ENCODE measurements at places on chromosomes 16 and 17.
A peak's percentile ranks its signal among the peaks of the same experiment; 100 is the strongest.

- peak; percentile 54 for DNase-seq
These were observed 59.3 kb upstream of the CDH11 start for GRCh38 chr16:65181071-65181561.

GRCh38 chr16:28985211-28986041, 574 bp downstream of the LAT start:
- DNase-seq = no peak

- no peak for DNase-seq
These were observed 206.8 kb downstream of the PHKB start for GRCh38 chr16:47667956-47668355.

GRCh38 chr17:17924857-17925250, 47.3 kb downstream of the TOM1L2 start:
- DNase-seq = no peak

DNA sequence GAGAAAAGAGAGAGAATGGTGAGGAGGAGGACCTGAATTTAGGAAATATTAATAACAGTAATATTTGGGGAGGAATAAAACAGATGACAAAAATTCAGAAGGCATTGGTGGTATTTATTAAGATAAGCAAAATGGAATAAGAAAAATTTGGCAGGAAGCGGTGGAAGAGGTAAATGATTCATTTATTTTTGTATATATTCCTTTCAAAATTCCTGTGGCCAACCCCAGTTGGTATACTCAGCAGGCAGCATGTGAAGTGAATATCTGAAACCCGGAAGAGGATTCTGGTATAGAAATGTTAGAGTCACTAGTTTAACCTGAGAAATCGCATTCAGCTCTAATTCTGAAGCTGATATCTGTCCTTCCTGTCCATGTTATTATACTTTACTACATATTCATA, 792.0 kb downstream of the KCNJ2 start:
- DNase-seq = no peak

DNA sequence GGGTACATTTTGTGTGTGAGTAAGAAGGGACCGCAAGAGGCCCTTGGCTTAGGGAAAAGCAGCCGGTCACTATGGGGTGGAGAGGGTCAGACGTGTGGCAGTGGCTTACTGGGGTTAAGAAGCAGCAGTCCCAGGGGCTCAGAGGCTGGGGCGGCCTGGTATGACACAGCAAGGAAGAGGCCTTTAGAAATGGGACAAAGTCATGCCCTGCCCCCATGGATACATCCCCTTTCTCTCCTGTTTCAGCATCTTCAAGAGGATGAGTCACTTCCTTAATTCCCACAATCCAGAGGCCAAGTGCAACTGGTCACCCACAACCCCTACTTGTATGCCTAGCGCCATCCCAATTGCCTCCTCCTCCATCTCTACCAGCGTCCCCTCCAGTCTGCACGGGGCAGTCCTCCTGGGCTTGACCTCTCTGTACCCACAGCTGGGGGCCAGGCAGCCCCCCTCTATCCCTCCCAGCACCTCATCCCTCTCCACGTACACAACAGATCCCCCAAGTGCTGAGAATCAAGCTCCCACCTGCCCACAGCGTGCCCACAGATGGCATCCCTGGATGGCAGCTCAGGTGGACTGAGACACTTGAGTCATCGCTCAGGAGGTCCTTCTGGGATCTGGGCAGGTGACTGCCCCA, 6.9 kb upstream of the EFTUD2 start:
- DNase-seq = peak; percentile 58

DNA sequence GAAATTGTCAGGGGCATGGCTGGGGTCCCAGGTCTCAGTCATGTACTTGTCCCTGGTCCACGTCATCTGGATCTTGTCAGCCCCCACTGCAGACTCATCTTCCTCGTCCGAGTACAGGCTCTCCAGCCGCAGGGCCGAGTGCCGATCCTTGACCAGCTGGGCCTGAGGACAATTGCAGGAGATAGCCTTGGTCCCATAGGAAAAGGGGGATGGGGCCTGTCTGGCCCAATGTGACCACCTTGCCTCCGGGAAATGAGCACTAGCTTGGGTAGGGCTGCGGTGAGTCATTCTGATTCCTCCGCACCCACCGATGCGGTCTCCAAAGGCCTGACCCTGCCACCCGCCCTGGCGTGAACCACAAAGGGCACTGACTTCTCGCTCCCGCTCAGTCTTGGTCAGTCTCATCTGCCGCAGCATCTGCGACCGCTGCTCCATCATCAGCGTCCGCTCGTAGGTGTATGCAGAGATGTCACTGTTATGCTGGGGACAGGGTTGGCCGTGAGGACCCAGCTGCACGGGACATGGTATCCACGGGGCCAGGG, 1.5 kb upstream of the LCAT start:
- no peak for DNase-seq

DNA sequence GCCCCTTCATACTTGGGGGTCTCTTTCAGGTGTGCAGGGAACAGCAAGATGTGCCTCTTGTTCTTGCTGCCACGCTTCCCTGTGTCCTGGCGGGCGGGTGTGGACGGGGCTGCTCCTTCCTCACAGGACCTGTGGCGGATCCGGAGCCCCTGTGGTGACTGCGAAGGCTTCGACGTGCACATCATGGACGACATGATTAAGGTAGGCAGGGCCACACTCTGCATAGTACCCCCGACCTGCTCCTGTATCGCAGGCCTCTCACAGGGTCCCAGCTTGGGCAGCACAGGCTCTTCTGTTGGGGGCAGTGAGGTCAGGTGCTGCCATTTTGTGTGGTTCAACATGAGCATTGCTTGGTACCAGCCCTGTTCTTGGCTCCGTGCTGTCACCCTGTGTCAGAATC, 42.5 kb downstream of the PRMT7 start:
- no peak for DNase-seq

DNA sequence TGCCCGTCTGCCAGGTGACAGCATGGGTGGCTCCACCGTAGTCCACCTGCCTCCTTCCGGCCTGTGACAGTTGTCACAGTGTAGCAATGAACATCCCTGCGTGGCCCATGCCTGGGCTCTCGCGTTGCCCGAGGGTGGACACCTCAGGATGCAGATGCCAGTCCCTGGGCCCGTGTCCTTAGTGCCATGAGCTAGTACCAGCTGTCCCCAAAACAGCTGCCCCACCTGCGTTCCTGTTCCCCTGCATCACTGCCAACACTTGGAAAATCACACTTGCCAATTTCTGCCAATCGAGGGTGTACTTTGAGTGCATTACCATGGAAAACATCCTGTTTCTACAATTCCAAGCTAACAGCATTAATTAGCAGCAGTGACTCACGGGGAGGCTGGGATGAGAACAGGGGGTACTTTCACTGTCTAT, 9.0 kb upstream of the C16orf95 start:
- no peak for DNase-seq

GRCh38 chr17:76138234-76138895, 2.7 kb downstream of the FOXJ1 start:
- no peak for DNase-seq

DNA sequence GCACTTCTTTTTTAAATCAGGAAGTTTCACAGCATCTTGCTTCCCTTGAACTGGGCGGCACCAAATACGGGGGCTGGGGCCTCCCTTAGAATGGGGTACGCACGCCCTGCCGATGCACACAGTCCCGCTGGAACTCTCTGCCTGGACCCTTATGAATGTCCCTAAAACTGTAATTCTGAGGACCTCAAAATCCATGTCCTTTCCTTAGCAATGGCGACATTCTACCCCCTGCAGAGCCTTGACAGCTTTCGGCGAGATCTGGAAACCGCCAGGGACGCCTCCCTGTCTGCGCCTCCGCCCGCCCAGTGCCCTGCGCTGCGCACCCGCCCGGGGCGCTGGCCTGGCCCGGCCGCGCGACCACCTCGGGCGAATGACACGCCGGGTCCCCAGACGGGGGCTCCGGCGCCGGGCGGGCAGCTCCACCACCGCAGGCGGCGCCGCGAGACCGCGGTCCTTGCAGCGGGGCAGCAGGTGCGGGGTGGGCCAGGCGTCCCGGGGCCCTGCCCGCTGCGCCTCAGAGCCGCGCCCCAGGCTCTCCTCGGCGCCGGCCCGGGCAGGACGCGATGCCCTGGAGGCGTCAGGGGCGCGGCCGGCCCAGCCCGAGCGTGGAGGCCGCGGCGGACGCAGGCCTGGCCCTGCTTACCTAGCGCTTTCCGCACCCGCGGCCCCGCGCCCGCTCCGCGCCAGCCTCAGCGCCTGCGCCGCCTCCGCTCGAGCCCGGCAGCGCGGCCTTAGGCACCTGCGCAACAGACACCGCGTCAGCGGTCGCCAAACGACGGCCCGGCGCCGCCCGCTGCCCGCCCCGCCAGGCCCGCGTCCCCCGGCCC, 548 bp downstream of the HAGH start:
- peak; percentile 80 for DNase-seq

- no peak for DNase-seq
These were observed 10.9 kb downstream of the MAF start for GRCh38 chr16:79589601-79590102.

DNA sequence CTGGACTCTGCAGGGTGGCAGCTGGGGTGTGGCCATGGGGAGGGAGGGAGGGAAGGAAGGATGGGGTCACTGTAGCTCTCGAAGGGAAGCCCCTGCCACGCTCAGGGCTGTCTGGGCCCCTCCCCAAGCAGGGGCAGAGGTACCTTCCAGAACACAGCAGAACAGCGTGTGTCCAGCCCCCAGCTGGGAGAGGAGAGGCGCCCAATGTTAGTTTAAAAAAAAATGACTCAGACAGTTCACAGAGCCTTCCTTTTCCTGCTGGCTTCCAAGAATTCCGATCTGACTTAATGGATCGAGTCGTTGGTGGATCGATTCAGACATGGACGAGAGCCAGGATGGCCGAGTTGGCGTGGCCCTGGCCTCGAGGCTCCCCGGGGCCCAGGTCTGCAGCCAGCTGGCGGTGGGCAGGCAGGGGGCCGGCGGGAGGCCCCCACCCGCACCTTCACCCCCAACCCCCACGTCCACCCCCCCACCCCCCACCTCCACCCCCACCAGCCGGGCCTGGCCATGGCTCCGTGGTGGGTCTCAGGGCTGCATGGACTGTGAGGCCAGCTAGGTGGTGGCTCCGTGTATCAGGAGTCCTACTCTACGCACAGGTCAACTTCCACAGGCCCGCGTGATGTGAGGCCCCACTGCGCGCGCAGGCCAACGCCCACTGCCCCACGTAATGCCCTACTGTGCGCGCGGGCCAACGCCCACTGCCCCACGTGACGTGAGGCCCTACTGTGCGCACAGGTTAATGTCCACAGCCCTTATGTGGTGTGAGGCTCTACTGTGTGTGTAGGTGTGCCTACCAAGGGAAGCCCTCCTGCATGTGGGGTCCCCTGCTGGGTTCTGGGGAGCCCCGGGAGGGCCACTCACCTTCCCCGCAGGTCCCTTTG, 21.8 kb downstream of the CACNA1H start:
- DNase-seq = peak; percentile 27

GRCh38 chr17:73271072-73271471, 9.4 kb upstream of the CPSF4L start:
- DNase-seq = no peak

DNA sequence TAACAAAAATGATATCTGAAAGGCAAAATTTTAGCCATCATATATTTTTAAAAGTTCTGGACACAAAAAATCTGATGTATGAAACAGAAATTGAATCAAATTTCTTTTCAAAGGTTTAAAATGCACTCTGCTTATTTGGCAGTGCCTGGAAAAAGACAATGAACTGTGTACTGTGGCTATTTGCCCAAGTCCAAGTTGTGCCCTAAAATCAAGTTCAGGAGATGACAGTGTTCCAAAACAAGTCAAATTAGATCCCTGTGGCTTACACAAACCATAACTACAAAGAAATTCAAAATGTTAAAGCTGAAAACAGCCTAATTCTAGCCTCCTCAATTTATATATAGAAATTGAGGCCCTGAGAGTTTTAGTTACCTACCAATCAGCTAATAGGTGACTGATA, 25.6 kb downstream of the CMC2 start:
- DNase-seq = no peak

GRCh38 chr17:18143044-18143936, 34.7 kb downstream of the MYO15A start:
- peak; percentile 24 for DNase-seq

DNA sequence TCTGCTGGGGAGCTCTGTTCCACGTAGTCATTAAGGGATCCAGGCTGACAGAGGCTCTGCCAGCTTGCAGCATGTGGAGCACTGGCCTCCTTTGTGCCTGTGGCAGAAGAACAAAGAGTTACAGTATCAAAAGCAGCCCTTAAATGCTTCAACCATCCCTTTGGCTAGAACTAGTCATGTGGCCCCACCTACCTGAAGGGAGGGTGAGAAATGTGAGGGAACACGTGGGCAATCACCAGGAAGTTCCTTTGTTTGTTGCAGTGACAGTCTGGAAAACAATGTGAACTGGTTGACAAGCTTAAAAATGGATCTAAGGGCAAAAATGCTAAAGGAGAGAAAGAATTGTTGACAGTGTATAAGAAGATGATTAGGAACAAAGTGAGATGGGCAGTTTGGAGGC, 290.4 kb upstream of the HSBP1 start:
- DNase-seq = no peak

GRCh38 chr17:79789943-79790804, 6.7 kb downstream of the CBX8 start:
- DNase-seq = peak; percentile 80

- peak; percentile 92 for DNase-seq
These were observed 192.8 kb downstream of the MAP2K6 start for GRCh38 chr17:69607162-69607834.

GRCh38 chr17:80847496-80848230, 144.0 kb upstream of the CHMP6 start:
- DNase-seq = no peak

DNA sequence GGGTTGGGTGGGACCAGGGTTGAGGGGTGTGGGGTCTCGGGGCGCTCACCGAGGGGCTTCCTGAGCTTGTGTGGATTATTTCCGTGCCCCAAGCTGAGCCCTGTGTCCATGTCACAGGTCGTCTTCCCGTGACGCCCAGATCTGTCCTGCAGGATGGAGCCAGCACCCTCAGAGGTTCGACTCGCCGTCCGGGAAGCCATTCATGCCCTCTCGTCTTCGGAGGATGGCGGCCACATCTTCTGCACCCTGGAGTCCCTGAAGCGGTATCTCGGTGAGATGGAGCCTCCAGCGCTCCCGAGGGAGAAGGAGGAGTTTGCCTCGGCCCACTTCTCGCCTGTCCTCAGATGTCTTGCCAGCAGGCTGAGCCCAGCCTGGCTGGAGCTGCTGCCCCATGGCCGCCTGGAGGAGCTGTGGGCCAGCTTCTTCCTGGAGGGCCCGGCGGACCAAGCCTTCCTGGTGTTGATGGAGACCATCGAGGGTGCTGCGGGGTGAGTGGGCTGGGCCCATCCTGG, 1.0 kb downstream of the TELO2 start:
- DNase-seq = peak; percentile 60

- DNase-seq = no peak
These were observed 45.7 kb downstream of the SPOP start for GRCh38 chr17:49632201-49632600.

- no peak for DNase-seq
These were observed 189.8 kb downstream of the USP22 start for GRCh38 chr17:20852990-20853370.

- no peak for DNase-seq
These were observed 51.9 kb upstream of the CACNG3 start for GRCh38 chr16:24204150-24204665.

GRCh38 chr17:40243761-40244160, 24.7 kb downstream of the WIPF2 start:
- DNase-seq = peak; percentile 74

Measured in adipocyte (in vitro differentiated cells).